ENCODE measurements at places on chromosomes 3 and 15. TPM values are rescaled to one million over a fixed set of nuclear protein-coding genes. Genes with fewer than 3 reads are reported as not detected.

TMCO5A gene
- total RNA-seq: not detected

SPATA12 gene
- not detected for total RNA-seq

LAMB2 gene
- 378 TPM for total RNA-seq

GRCh38 chr3:164852866-164853265, 225.4 kb downstream of the SI start:
- no peak for DNase-seq

GRCh38 chr15:67935244-67935643, 95.4 kb upstream of the RNU6-1 start:
- no peak for DNase-seq

GRCh38 chr3:27560484-27561056, 76.4 kb upstream of the SLC4A7 start:
- no peak for DNase-seq

DNA sequence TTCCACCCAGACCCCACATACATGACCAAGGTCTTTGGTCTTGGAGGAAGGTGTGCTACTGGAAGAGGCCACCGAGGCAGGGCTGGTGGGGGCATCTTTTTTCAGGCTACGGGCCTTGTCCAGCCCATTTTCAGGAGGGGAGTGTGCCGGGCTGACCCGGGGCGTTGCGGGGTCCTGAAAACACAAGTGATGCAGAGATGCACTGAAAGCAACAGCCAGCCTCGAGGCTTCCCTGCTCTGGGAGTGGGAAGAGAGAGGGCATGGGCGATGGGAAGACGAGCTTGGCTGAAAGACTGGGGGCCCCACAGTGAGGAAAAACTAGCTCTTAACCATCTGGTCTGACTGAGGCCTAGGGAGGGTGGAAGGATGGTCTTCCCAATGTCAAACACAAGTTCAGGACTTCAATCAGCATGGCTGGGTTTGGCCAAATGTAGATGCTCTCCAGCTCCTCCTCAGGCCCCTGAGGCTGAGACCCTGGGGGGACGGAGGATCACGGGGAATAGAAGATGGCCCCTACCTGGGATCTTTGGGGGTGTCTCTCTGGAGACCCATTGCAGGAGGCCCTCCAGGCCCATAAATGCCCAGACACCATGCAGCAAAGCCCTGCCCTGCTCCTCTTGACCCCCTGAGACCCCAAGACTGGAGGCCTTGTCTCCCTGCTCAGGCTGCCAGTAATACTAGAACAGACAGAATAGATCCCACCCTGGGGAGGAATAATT, 38.9 kb downstream of the TLE3 start:
- DNase-seq: no peak

DNA sequence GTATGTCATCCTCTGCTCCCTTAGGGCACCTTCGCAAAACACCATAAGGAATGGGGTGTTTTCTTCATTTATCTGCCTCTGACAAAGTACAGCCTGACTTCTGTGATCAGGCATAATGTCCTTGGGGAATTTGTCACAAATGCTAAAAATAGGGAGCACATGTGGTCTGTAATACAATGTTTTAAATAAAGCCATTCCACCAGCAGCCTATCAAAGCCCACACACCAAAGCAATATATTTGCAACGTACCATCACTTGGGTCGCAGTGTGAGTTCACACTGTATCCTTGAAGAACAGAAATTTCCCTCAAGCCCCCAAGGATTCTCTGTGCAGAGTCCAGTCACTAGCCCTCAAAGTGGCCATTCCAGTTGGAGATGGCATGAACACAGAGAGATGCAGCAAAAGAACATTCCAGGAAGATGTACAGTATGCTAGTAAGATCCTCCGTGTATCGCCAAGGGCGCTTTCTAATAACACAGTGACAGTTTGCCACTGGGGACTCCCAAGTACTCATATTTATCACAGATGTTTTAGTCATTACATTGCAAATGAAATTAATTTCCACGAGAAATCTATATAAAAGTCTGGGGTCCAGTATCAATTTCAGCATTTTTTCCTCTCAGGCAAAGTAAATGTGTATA, 246.7 kb downstream of the MCTP2 start:
- no peak for DNase-seq

DNA sequence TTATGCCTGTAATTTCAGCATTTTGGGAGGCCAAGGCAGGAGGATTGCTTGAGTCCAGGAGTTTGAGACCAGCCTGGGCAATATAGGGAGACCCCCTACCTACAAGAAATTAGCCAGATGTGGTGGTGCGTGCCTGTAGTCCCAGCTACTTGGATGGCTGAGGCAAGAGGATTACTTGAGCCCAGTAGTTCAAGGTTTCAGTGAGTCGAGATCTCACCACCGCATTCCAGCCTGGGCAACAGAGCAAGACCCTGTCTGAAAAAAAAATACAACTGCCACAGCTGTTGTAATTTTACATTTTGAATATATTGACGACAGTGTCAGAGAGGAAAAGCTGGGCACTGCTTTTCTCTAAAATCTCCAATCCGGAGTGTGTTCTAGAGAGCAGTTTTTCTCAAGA, 21.2 kb downstream of the TATDN2 start:
- no peak for DNase-seq

GRCh38 chr15:61155741-61156700, 73.1 kb downstream of the RORA start:
- DNase-seq: peak; percentile 19

DNA sequence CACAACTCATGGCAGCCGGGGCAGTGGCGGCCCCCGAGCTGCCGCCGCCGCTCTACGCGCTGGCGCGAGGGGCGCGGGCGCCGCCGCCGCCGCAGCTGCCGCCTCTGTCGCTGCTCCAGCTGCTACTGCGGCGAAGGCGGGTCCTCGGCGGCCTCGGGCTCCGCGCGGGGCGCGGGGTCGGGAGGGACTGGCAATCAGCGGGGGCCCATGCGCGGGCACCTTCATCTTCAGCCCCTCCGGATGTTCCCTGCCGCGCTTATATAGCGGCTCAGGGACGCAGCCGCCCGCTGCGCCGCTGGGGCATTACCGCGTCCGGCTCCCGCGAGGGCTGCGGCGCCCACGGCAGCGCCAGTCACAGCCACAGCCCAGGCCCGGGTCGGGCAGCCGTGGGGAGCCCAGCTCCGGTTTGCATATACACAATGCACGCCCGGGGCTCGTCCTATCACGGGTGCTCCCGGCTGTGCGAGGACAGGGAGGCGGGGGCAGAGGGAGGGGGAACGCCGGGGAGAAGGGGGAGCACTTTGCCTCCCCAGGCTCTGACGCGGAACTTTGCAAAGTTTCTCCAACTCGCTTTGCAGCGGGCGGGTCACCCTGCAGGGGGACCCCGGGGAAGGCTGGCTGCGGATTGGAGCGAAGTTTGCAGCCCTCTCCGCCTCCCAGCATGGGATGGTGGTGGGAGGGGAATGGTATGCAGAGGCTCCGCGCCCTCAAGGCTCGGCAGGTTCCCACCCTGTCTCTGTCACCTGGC, at the start of gene VGLL3:
Gene VGLL3 (minus strand): TSS at position 416 of the 748 bp plus-strand sequence. CDS start 406 bp downstream, at position 10.
- DNase-seq: peak; percentile 89

DNA sequence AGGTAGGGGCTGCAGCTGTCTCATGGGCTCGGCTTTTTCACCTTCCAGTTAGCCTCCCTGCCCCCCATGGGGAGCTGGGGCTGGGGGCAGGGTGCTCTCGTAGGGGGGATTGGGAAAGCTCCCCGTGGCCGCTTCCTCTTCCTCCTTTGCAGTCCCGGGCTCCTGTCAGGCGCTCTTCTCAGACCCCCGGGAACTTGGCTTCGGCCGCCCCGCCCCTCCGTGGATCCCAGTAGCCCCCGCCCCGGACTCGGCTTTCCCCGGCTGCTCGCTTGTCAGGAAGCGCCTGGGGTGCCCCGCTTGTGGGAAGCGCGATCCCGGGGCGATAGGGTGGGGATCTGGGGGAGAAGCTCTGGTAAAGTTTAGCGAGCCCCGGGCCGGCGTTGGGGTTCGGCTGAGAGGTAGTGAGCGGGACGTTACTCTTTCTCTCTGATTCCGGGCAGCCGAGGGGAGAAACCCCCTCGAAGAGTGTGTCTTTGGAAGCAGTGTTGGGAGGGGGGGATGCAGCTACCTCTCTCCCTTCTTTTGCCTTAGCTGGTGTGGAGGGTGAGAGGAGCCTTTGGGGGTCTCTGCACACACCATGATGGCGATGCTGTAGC, 611 bp downstream of the PIAS1 start:
- peak; percentile 55 for DNase-seq

DNA sequence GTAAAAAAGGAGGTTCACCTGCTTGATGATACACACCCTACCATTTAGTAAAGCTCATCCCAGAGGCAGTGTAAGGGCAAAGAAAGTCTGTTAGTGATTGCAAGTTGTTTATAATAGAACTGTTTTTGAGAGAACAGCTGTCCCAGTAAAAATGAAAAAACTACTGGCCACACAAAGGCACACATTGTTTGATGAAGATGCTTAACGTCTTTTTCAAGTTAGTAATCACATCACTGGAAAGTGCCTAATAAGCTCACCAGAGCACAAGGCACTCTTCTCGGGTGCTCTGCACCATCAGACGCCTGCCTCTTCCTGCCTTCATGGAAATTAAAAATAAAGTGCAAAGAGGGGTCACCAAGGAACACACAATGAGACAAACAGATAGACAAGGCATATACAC, 186.9 kb downstream of the PDZRN3 start:
- DNase-seq: no peak

DNA sequence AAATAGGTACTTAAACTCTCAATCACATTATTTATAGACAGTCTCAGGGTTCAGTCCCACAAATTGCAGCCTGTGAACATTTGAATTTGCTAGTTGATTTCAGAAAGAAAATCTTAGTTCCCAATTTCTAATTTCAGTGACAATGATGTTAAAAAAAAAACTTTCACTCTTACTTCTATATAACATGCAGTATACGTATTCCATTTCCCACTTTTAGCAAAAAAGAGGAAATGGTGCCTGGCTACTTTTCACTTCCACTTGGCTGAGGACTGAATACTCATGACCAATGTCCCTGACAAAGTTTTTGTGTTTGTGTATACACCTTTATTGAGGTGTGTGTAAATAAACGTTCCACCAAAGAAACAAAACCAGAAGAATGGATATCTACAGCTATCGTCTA, 32.1 kb upstream of the XCR1 start:
- DNase-seq: no peak

- DNase-seq: no peak
Observed at GRCh38 chr3:153250446-153250845, 88.4 kb downstream of the RAP2B start.

GRCh38 chr3:118951089-118951488, 83.6 kb downstream of the IGSF11 start:
- no peak for DNase-seq

DNA sequence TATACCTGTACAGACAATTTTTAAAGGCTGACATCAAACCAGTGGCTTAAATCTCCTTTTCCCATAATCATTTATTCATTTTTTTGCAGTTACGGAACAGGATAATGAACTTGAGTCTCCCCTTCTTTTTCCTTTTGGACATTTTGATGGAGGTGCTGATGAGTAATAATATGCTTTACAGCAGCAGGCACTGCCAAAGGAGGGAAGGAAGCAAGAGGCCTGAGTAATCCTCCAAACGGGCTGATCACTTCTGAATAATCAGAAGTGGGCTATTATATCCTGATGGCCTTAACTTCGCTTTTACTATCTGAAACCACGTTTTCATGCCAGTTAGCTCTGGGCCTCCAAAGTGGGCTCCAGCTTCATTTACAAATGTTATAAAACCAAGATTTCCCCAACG, 527.2 kb downstream of the FOXP1 start:
- no peak for DNase-seq

DNA sequence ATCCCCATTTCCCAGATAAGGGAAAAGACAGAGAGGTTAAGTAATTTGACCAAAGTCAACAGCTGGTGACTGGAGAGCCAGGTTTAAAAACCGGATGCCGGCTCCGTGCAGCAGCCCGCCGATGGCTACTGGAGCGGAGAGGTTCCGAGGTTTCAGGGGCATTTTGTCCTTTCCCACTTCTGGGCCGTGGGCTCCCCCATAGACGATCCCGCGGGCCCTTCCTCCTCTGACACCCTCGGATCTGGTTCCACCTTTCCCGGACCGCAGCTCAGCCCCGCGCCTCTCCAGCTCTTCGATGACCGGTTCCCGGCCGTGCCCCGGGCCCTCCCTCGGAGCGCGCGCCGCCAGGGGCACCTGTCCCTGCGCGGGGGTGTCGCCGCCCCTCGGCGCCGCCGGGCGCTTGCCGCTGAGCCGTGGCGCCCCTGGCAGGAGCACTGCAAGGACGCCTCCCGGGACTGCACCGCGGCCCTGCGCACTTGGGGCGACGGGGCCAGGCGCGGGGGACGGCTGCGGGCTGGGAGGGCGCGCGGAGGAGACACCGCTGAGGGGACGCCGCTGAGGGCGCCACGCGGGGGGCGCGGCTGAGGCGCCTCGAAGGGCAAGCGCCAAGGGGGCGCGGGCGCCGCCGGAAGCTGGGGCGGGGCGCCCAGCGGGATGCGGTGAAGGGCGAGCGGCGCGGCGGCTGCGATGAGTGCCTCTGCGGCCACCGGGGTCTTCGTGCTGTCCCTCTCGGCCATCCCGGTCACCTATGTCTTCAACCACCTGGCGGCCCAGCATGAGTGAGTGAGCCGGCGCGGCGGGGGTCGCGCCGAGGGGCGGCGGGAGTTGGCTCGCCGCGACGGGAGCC, at the start of gene TM6SF1:
Gene TM6SF1 (plus strand): TSS at position 652 of the 847 bp plus-strand sequence. CDS start 36 bp downstream, at position 688.
- no peak for DNase-seq

Measured in fibroblast of villous mesenchyme (primary cell).